ENCODE measurements at places on chromosomes 6 and 20. TPM values are rescaled to one million over a fixed set of nuclear protein-coding genes. Genes with fewer than 3 reads are reported as not detected.

DNA sequence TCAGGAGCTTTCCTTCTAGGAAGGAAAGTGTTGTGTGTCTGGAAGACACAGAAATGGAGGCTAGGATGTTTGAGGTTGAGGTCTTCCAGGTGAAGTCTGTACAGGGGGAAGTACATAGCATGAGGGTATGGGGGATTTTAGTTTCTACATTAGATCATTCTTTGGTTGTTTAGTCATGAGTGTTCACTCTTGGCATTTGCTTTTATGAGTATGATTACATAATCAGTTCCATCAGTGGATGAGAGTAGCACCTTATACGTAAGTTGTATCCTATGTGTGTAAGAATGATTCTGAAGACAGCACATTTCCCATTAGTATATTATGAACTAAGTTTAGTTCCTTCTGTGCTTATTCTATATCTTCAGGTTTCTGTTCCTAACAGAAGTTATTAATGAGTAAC is 1.9 kb downstream of the CDYL start:
- no peak for DNase-seq

GRCh38 chr20:52798124-52798523 is 174.0 kb upstream of the TSHZ2 start:
- DNase-seq: no peak

- no peak for DNase-seq
These were observed 44.8 kb downstream of the TCP11 start for GRCh38 chr6:35096129-35096862.

- DNase-seq: no peak
These were observed 30.9 kb downstream of the BAK1 start for GRCh38 chr6:33549196-33549595.

- no peak for DNase-seq
These were observed 232.5 kb upstream of the ASCC3 start for GRCh38 chr6:101113468-101114260.

DNA sequence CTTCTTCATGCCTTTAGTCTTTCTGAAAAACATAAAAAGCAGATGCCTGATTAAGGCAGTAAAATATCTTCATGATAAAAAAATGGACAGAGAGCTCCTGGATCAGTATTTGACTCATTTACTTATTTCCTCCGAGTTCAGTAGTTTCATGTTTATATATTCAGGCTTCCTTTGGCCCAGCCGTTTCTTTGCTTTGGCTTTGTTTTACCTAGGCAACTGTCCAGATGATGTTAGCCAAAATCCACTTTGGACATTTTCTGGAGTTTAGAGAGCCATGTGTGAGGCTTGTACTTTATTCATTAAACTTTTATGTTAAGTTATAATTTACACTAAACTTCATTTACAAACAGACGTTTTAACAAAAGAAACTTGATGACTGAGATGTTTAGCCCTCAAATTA is 307.1 kb upstream of the RSPO3 start:
- peak; percentile 69 for DNase-seq

DNA sequence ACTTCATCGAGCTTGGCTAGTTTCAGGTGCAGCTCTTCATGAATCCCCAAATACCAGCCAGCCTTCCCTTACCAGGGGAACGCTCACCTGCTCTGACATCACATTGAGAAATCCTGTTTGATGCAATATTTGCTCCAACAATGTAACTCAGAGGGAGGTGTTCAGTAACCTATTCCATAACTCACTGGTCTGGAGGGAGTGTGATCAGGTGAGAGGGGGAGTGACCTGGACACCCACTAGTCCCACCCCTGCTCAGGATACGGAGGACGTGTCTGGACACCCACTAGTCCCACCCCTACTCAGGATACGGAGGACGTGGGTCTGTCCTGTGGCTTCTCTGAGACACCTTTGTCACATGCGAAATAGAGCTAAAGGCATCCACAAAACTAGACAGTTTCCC is 70.3 kb downstream of the HUS1B start:
- no peak for DNase-seq

GRCh38 chr6:90941885-90942284 is 355.0 kb upstream of the MAP3K7 start:
- DNase-seq: no peak

GRCh38 chr6:109102762-109103161 is 7.5 kb downstream of the CEP57L1 start:
- no peak for DNase-seq

GRCh38 chr6:152598421-152598820 is 38.7 kb downstream of the SYNE1 start:
- no peak for DNase-seq

- no peak for DNase-seq
These were observed 394.8 kb upstream of the NOX3 start for GRCh38 chr6:155850408-155850841.

- DNase-seq: no peak
These were observed 24.4 kb downstream of the QKI start for GRCh38 chr6:163438940-163439335.

DNA sequence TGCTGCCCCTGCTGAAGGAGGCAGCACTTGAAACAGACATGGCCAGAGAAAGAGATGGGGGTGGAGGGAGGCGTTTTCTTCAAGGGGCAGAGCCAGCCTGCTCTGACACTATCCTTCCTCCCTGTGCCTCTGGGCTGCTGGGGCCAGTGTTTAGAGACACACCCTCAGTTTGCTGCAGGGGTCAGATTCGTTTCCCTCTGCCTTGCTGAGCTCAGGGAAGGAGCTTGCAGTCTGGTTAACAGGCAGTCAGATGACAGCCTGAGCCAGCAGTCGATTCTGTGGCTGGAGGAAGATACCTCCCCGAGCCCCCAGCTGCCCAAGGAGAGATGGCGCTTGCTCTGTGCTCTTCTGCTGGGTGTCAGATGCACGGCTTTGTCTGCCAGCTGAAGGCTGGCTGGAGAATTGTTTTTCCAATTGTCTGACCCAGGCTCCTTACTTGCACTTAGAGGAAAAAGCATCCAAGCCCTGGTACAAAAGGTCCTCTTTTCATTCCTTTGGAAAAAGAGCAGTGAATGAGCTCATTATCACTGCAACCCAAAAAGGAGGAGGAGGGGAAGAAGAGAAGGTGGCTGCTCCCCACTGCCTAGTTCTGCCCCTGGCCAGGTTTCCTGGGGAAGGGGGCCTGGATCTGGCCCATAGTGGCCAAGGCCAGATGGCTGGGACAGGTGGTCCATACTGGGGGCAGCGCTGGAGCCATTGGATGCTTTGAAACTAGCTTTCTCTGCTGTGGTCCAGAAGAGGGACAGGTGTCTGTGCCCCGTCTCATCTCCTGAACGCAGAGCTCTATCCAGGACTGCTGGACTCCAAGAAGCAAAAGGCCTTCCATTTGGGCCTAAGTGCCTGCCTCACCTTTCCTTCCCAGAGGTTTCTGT is 88.2 kb downstream of the TCP11 start:
- DNase-seq: peak; percentile 68

DNA sequence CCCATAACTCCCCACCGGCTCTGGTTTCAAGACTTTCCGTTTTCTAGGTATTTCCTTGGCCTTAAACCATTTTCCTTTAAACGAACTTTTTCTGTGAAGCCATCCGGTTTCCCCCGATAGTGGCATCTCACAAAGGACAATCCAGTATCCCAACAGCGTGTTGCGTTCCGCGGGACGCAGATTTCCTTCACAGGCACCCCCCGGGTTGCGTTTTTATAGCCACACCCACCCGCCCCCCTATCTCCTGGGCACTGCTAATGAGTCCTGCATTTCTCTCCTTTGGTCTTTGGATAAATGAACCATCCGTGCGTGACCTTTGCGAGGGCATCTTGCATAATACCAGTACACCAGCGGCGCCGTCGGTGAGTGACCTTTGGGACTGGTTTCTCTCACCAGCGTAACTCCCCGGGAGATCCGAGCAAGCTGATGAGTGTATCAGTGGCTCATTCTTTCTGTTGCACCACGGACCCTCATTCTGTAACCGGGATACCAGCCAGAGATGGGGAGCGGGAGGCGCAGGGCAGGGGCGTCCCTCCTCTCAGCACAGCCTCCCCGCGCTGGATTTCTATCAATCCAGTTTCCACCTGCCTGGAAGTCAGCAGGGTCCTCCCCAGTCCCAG is 586 bp upstream of the NQO2 start:
- peak; percentile 45 for DNase-seq

DNA sequence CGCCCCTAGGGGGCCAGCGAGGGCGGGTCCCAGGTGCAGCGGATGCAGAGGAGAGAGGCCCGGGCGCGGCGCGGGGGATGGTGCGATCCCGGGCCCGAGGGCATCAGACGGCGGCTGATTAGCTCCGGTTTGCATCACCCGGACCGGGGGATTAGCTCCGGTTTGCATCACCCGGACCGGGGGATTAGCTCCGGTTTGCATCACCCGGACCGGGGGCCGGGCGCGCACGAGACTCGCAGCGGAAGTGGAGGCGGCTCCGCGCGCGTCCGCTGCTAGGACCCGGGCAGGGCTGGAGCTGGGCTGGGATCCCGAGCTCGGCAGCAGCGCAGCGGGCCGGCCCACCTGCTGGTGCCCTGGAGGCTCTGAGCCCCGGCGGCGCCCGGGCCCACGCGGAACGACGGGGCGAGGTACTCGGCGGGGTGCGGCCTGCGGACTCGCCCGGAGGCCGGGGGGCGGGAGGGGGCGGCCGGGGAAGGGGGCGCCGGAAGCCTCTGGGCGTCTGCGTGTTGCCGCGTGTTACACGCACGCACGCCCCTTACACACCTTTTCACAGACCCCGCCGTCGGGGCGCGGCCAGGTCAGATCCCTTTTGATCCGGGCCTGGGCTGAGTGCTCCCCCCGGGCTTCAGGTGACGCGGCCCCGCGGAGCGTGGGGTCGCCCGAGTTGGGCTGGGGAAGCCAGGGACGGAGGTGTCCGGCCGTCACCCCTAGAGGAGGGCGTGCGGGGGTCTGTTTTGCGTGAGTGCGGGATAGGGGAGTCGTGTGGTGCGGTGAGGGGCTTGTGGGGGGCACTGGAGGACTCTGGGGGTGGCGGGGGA is 412 bp downstream of the TRIB3 start:
- DNase-seq: peak; percentile 47

GRCh38 chr20:48933017-48933766 is 11.7 kb downstream of the ARFGEF2 start:
- DNase-seq: no peak

GRCh38 chr6:32882879-32883250 is 28.9 kb downstream of the PSMB9 start:
- no peak for DNase-seq

- DNase-seq: no peak
These were observed 202.5 kb downstream of the FOXA2 start for GRCh38 chr20:22381812-22382416.

DNA sequence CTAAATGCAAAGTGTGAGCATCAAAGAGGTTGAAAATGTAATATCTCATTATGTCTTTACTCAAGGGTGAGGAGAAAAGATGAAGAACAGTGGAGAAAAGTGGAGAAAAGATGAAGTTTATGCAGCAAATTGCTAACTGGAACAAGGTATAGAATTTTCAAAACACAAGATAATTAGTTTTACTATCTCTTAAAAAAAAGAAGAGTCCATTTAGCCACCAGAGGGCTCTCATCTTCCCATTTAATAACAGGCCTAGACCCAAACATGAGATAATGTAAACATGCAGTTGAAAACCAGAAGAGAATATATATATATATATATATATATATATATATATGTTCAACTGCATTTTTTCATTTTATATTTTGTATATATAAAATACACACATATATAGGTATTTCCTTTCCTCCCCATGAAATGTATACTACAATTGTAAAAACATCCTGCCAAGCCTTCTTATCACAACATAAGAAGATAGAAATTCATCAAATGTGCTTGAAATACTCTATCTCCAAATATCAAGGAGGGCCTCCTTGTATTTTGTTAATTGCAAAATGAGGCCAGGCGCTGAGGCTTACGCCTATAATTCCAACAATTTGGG is 78.4 kb downstream of the ADTRP start:
- DNase-seq: peak; percentile 47

DNA sequence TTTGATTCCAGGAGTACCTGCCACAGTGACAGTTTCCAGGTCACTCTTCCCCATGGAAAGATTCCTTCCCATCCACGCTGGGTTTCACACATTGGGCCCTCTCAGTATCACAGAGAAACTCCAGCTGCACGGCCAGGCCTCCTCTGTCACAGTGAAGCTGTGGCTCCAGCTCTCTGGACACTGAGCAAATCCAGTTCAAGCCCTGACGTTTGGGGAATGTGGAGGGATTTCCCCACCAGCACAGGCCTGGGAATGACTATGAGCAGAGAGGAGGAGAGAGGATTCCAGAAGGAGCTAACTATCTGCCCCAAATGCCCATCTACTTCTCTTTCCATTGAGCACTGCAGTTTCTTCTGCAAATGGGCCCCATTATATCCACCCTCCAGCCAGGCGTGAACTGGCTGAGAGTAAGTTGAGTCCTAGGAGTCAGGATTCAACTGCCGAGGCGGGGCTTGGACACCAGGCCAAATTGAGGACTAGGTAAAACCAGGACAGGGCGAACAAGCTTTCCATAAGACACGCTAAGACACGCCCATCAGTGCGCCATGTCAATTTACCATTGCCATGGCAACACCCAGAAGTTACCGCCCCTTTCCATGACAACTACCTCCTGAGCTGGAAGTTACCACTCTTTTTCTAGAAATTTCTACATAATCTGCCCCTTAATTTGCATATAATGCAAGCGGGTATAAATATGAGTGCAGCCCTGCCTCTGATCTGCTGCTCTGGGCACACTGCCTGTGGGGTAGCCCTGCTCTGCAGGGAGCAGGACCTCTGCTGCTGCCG is 9.2 kb upstream of the BNIP5 start:
- no peak for DNase-seq

DNA sequence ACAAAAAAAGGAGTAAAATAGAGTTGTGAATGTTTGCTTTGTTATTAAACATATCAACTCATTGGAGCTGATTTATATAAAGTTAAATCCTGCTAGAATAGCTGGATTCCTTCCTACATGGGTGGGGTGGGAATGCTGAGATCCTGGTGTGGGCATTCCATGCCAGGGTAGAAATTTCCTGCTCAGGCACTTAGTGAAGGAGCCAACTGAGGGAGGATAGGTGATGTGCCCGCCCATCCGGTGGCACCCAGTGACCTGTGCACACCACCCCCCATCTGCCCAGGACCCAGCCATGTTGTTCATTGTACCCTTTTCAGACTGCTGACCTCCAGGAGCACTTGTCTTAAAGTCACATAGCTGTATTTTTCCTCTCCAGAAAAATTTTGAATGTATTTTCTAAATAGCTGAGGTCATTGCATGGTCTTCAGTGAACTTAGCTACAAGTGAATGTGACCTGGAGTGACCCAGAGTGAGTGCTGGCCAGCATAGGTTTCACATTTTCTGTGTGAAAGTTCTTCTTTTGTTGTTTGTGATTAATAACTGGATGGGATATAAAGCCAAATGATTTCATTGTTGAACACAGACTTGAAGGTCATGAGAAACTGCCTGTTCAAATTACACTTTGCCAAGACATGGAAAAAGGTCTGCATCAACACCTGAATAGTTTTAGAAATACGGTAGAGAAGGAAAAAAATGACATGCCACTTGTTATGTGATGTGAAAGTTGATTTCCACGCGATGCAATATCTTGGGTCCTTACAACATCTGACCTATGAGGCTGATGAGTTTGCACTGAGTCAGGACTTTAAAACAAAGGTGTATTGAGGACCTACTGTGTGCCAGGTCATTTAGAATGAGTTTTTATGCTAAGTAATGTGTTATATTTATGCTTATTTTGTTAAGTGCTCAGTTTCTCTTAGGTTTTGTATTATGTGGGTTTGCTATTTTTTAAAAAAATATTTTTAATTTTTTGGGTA is 77.2 kb downstream of the UTRN start:
- DNase-seq: no peak

GRCh38 chr6:170088582-170088955 is 202.3 kb downstream of the DLL1 start:
- no peak for DNase-seq

The SCGN gene
- polyA plus RNA-seq: 0.18 TPM

The SERAC1 gene
- polyA plus RNA-seq: 5.8 TPM

The STX11 gene
- 3.0 TPM for polyA plus RNA-seq

The SCUBE3 gene
- 1.1 TPM for polyA plus RNA-seq

The APOM gene
- 3.3 TPM for polyA plus RNA-seq

The SMIM8 gene
- 10.7 TPM for polyA plus RNA-seq

The KCNK16 gene
- not detected for polyA plus RNA-seq
